ENCODE measurements at places on chromosomes 2 and 18.

DNA sequence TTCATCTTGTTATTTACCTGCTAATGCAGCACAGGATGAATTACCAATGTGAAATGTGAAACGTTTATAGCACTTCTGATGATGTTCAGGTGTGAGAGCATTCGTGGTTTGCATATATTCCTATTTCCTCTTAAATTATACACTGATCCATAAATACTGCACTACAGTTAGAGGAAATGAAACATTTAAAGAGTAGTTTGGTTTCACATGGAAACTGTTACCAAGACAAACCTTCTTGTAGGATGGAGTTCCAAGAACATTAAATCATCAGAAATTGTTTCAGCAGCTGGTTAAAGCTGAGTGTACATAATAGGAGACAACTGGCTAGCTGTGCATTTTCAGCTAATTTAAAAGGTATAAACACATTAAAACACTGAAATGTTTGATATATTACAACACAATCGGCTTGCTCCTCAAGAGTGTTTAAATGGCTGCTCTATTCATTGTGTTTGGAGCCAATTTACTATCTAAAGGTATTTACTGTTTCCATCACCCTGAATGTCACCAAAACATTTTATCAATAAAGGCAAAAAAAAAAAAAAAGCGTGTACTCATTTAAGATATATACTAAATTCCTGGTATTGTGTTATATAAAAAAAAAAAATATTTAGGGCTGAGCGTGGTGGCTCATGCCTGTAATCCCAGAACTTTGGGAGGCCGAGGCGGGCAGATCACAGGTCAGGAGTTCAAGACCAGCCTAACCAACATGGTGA, 100.6 kb downstream of the DYM start:
- no peaks in the 10 kb centered on the region for H3K27me3 ChIP-seq
- no peak for DNase-seq
- H3K4me3 ChIP-seq = no peak overlapping the region
- H3K4me1 ChIP-seq = no peaks in the 10 kb centered on the region

DNA sequence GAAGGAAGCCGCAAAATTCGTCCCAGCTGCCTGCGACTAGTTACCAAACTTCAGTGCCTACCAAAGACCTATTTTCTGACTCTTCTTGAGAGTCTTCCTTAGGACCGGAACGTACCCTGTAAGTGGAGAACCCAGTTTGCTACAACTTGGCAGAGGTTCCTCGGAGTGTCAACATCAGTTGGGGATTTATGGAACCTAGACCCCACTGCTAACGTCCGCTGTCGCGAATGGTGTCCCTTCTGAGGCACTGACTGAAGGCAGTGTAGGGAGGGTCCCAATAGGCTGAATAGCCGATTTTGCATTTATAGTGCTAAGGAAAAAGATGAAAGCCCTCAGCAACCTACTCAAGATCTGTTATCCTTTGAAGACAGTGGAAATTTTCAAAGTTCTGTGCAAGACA, 568 bp upstream of the STK17B start:
- peak overlapping the region; percentile 56 for H3K27ac ChIP-seq
- DNase-seq = no peak
- peak overlapping the region; percentile 81 for H3K4me3 ChIP-seq
- no peaks in the 10 kb centered on the region for H3K36me3 ChIP-seq
- H3K4me1 ChIP-seq = peaks cover 27% of the 10 kb centered on the region

- no peaks in the 10 kb centered on the region for H3K4me1 ChIP-seq
- H3K27me3 ChIP-seq = no peaks in the 10 kb centered on the region
- no peak overlapping the region for H3K27ac ChIP-seq
- no peak overlapping the region for H3K4me3 ChIP-seq
- DNase-seq = no peak
These were observed 40.2 kb downstream of the MRPL33 start for GRCh38 chr2:27811768-27812167.

- DNase-seq = no peak
- peak overlapping the region; percentile 98 for H3K4me3 ChIP-seq
- peak overlapping the region; percentile 99 for H3K27ac ChIP-seq
- H3K27me3 ChIP-seq = no peaks in the 10 kb centered on the region
- peaks cover 4% of the 10 kb centered on the region for H3K36me3 ChIP-seq
These were observed 778 bp downstream of the DYNC2LI1 start for GRCh38 chr2:43774617-43775016.

DNA sequence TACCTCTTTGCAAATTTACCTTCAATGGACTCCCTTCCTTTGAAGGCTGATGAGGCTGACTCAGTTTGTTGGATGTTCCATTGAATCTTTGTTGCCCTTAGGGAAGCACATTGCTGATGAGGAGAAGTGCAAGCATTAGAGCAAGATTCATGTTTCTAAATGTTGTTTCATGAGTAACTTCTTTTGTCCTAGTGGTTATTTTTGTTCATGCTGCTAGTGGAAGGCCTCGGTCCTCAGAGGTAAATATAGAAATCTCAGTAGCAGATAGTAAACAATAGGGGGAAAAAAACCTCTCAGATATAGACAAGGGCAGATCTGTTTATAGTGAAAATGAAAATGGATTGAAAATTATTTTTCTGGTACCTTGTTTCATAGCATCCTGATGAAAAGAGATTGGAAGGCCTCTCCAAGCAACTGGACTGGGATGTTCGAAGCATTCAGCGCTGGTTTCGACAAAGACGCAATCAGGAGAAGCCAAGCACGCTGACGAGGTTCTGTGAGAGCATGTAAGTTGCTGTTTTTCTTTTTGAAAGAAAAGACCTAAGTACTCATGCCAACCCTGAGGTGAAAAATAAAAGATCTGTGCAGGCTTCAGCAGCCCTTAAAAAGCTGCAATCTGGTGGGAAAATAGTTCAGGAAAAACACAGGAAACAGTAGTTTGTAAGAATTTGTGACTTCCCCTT, 104.9 kb downstream of the CERS6 start:
- no peaks in the 10 kb centered on the region for H3K27me3 ChIP-seq
- peaks cover 52% of the 10 kb centered on the region for H3K36me3 ChIP-seq

GRCh38 chr2:201057087-201057521, 14.4 kb downstream of the HYCC2 start:
- H3K27ac ChIP-seq = no peak overlapping the region
- H3K27me3 ChIP-seq = no peaks in the 10 kb centered on the region
- no peak overlapping the region for H3K4me3 ChIP-seq
- H3K4me1 ChIP-seq = peaks cover 11% of the 10 kb centered on the region

- DNase-seq = no peak
- H3K27ac ChIP-seq = no peak overlapping the region
- no peaks in the 10 kb centered on the region for H3K4me1 ChIP-seq
- no peaks in the 10 kb centered on the region for H3K36me3 ChIP-seq
These were observed 49.0 kb downstream of the KYNU start for GRCh38 chr2:142926445-142926844.

DNA sequence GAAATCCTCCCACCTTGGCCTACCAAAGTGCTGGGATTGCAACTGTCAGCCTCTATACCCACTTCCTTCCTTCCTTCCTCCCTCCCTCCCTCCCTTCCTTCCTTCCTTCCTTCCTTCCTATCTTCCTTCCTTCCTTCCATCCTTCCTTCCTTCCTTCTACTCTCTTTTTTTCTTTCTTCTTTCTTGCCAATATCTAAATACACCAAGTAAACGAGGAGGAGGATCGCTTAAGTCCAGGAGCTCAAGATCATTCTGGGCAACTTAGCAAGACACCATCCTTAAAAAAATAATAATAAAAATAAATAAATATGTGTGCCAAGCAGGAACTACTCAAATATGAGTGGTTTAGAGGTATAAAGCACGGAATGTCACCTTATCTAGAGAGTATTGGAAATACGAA, 249.4 kb upstream of the TRIB2 start:
- H3K4me3 ChIP-seq = no peak overlapping the region
- no peak overlapping the region for H3K27ac ChIP-seq
- H3K4me1 ChIP-seq = peaks cover 14% of the 10 kb centered on the region
- DNase-seq = no peak
- H3K36me3 ChIP-seq = no peaks in the 10 kb centered on the region

- no peak overlapping the region for H3K27ac ChIP-seq
- DNase-seq = no peak
- peaks cover 11% of the 10 kb centered on the region for H3K4me1 ChIP-seq
- H3K4me3 ChIP-seq = no peak overlapping the region
- H3K36me3 ChIP-seq = peaks cover 3% of the 10 kb centered on the region
These were observed 1934.7 kb upstream of the CELF4 start for GRCh38 chr18:39500306-39500705.

GRCh38 chr2:28613633-28614501, 118.0 kb downstream of the PLB1 start:
- H3K4me3 ChIP-seq = no peak overlapping the region
- H3K36me3 ChIP-seq = no peaks in the 10 kb centered on the region
- H3K4me1 ChIP-seq = peaks cover 8% of the 10 kb centered on the region
- no peaks in the 10 kb centered on the region for H3K27me3 ChIP-seq

GRCh38 chr2:58923869-58924268, 682.7 kb upstream of the FANCL start:
- H3K4me1 ChIP-seq = no peaks in the 10 kb centered on the region
- H3K4me3 ChIP-seq = no peak overlapping the region
- no peaks in the 10 kb centered on the region for H3K27me3 ChIP-seq
- DNase-seq = no peak

All from type B pancreatic cell (in vitro differentiated cells).